ENCODE measurements at places on chromosomes 6 and 20.
A peak's percentile ranks its signal among the peaks of the same experiment; 100 is the strongest.

GRCh38 chr6:36129941-36130666, at the start of gene MAPK13:
Gene MAPK13 (plus strand): TSS chr6:36130513. CDS start chr6:36130583, 70 bp downstream.
- H3K4me1 ChIP-seq = peaks cover 31% of the 10 kb centered on the region
- H3K27me3 ChIP-seq = peaks cover 12% of the 10 kb centered on the region

GRCh38 chr20:54596651-54597050, 121.3 kb downstream of the DOK5 start:
- H3K4me1 ChIP-seq = no peaks in the 10 kb centered on the region
- H3K27me3 ChIP-seq = peaks cover 5% of the 10 kb centered on the region
- no peak overlapping the region for H3K27ac ChIP-seq
- no peak overlapping the region for H3K4me3 ChIP-seq

- no peaks in the 10 kb centered on the region for H3K27me3 ChIP-seq
- H3K27ac ChIP-seq = no peak overlapping the region
- H3K4me3 ChIP-seq = no peak overlapping the region
- DNase-seq = no peak
Observed at GRCh38 chr20:13402171-13402760, 181.2 kb downstream of the ISM1 start.

- H3K36me3 ChIP-seq = no peaks in the 10 kb centered on the region
- H3K27ac ChIP-seq = peak overlapping the region; percentile 13
- peaks cover 49% of the 10 kb centered on the region for H3K4me1 ChIP-seq
- no peaks in the 10 kb centered on the region for H3K27me3 ChIP-seq
- DNase-seq = no peak
Observed at GRCh38 chr6:15358579-15359327, 112.9 kb downstream of the JARID2 start.

DNA sequence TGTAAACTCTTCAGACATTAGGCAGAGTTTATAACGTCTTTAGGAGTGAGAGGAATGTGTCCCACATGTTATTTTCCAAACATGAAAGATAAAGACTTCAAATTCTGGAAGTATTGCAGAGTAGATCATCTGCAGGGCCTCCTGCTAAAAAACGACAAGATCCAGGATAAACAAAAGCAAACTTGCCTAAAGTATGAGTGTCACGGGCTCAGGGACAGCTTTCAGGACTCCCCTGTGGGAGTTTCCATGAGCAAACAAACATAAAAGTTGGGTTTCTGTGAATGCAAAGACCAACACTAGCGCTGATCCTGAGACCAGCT, 76.9 kb downstream of the TXNDC5 start:
- DNase-seq = no peak
- no peak overlapping the region for H3K4me3 ChIP-seq
- H3K36me3 ChIP-seq = no peaks in the 10 kb centered on the region
- no peaks in the 10 kb centered on the region for H3K27me3 ChIP-seq
- no peaks in the 10 kb centered on the region for H3K4me1 ChIP-seq
- H3K27ac ChIP-seq = no peak overlapping the region

GRCh38 chr6:45718871-45719270, 296.8 kb downstream of the CLIC5 start:
- peaks cover 29% of the 10 kb centered on the region for H3K27me3 ChIP-seq
- H3K27ac ChIP-seq = no peak overlapping the region
- H3K4me3 ChIP-seq = no peak overlapping the region
- no peaks in the 10 kb centered on the region for H3K36me3 ChIP-seq
- peaks cover 20% of the 10 kb centered on the region for H3K4me1 ChIP-seq

DNA sequence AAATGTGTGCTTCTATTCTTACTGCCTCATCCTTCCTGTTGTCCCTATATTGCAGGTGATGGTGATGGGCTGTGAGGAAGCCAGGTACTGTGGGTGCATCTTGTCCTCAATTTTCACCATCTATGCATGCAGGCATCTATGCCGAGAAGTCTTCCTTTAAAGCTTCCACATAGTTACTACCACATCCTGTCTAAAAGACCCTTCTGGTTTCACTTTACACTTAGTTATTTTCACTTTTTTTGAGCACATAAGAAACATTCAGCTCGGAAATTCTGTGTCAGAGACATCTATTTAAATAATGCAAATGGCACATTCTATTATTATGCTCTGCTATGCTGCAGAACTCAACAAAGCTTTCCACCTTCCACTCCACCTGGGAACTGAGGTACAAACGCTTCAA, 28.2 kb upstream of the FABP7 start:
- H3K27ac ChIP-seq = no peak overlapping the region
- H3K27me3 ChIP-seq = no peaks in the 10 kb centered on the region

DNA sequence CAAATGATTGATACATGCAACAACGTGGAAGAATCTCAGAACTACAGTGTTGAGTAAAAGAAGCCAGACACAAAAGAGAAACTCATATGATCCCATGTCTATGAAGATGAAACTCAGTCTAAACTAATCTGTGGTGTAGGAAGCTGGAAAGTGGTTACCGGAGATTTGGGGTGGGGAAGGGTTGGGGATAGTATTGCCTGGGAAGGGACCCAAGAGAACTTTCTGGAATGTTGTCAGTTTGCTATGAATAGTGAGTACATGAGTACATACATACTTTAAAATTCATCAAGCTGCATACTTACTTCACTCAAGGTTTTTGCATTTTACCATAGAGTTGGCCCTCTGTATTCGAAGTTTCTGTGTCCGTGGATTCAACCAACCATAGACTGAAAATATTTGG, 106.0 kb downstream of the SAMD5 start:
- H3K27ac ChIP-seq = no peak overlapping the region
- no peaks in the 10 kb centered on the region for H3K4me1 ChIP-seq

GRCh38 chr6:140388192-140388802, 1013.8 kb upstream of the CITED2 start:
- no peak overlapping the region for H3K27ac ChIP-seq
- H3K4me3 ChIP-seq = no peak overlapping the region
- H3K27me3 ChIP-seq = no peaks in the 10 kb centered on the region
- no peak for DNase-seq
- H3K36me3 ChIP-seq = no peaks in the 10 kb centered on the region

- H3K4me3 ChIP-seq = no peak overlapping the region
- H3K27me3 ChIP-seq = no peaks in the 10 kb centered on the region
- no peaks in the 10 kb centered on the region for H3K36me3 ChIP-seq
- H3K27ac ChIP-seq = no peak overlapping the region
- H3K4me1 ChIP-seq = no peaks in the 10 kb centered on the region
- DNase-seq = no peak
Observed at GRCh38 chr6:7324520-7324919, 11.5 kb upstream of the SSR1 start.

DNA sequence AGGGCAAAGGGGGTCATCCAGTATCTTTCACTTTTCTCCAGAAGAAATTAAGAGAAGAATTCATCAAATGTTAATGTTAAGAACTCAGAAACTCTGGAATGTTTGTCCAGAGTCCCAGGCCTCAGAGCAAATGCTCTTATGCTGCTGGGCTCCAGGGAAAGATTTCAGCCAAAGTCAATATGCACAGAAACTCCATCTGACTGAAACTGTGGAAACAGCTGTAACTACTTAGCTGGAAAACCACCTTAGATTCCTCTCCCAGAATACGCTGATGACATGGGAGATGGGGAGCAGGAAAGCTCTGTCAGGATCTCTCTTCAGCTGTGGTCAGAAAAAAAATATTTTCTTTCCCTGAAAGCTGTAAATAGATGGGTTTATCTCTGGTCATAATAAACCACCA, 559.6 kb downstream of the RFPL4B start:
- no peaks in the 10 kb centered on the region for H3K27me3 ChIP-seq
- peaks cover 13% of the 10 kb centered on the region for H3K4me1 ChIP-seq
- no peak overlapping the region for H3K4me3 ChIP-seq
- peaks cover 7% of the 10 kb centered on the region for H3K36me3 ChIP-seq
- H3K27ac ChIP-seq = no peak overlapping the region

- H3K4me1 ChIP-seq = peaks cover 22% of the 10 kb centered on the region
- no peaks in the 10 kb centered on the region for H3K27me3 ChIP-seq
- no peaks in the 10 kb centered on the region for H3K36me3 ChIP-seq
- H3K27ac ChIP-seq = peak overlapping the region; percentile 95
- H3K4me3 ChIP-seq = peak overlapping the region; percentile 92
Observed at GRCh38 chr6:80003826-80004172, 650 bp upstream of the TTK start.

- peaks cover 30% of the 10 kb centered on the region for H3K36me3 ChIP-seq
- H3K27ac ChIP-seq = no peak overlapping the region
- H3K27me3 ChIP-seq = no peaks in the 10 kb centered on the region
- H3K4me3 ChIP-seq = no peak overlapping the region
- peak; percentile 18 for DNase-seq
Observed at GRCh38 chr6:89834884-89835792, 5.5 kb downstream of the CASP8AP2 start.

- H3K4me1 ChIP-seq = peaks cover 29% of the 10 kb centered on the region
- no peak overlapping the region for H3K4me3 ChIP-seq
- no peaks in the 10 kb centered on the region for H3K27me3 ChIP-seq
- no peaks in the 10 kb centered on the region for H3K36me3 ChIP-seq
- no peak overlapping the region for H3K27ac ChIP-seq
Observed at GRCh38 chr20:31837896-31838397, 7.5 kb downstream of the FOXS1 start.

GRCh38 chr20:49448917-49449316, 33.6 kb downstream of the KCNB1 start:
- DNase-seq = no peak
- no peaks in the 10 kb centered on the region for H3K36me3 ChIP-seq
- H3K4me3 ChIP-seq = no peak overlapping the region

- peaks cover 6% of the 10 kb centered on the region for H3K27me3 ChIP-seq
- no peak overlapping the region for H3K4me3 ChIP-seq
- H3K27ac ChIP-seq = no peak overlapping the region
- no peaks in the 10 kb centered on the region for H3K36me3 ChIP-seq
- no peaks in the 10 kb centered on the region for H3K4me1 ChIP-seq
Observed at GRCh38 chr6:57267586-57268293, 45.6 kb upstream of the RAB23 start.

DNA sequence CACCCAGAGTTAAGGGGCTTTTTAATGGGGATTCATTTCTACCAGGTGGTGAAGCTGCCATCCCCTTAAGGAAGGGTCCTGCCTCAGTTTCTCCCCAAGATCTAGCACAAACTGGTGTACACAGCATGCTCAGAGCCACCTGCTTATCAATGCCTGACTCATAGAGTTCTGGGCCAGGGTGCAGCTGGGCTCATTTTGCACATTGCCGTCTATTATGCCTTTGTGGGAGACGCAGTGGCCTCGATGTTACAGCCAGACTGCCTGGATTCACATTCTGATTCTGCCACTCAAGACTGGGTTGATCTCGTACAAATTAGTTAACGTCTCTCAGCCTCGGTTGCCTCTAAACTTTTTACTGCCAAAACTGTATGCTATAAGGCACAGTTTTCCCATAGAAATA, 365.7 kb downstream of the ZFAND3 start:
- no peak for DNase-seq
- H3K27ac ChIP-seq = no peak overlapping the region
- no peak overlapping the region for H3K4me3 ChIP-seq
- H3K27me3 ChIP-seq = peaks cover 4% of the 10 kb centered on the region

DNA sequence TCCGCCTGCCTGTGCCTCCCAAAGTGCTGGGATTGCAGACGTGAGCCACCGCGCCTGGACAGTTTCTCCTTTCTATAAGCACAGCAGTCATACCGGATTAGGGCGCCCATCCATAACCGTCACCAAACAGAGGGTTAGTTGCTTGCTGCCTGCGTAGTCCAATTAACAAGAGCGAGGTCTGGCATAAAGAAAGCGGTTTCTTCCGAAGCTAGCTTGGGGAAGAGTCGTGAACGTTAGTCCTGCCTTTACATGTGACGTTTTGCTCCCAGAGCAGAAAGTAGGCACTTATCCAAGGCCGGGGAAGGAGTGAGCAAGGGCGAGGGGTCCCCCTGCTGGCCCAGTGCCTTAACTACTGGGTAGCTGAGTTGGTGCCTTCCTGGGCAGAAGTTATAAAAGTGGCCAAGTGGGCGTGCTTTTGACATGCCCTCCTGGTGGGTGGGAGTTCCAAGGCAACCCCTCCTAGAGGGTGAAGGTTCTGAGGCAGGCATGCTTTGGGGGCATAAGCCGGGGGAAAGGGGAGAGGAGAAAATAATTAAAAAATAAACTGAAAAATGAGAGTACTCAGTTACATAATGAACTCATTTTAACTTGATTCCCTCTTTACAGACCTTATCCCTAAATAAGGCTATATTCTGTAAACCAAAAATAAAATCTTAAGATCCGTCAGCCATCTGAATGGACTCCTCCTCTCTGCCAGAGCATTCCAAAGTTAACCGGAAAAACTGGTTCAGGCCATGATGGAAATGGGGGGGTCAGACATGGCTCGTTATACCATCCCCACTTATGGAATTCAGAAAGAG, 88.0 kb downstream of the FAM217A start:
- peak; percentile 85 for DNase-seq
- H3K27me3 ChIP-seq = no peaks in the 10 kb centered on the region
- peak overlapping the region; percentile 92 for H3K27ac ChIP-seq
- H3K4me1 ChIP-seq = peaks cover 35% of the 10 kb centered on the region

Data from type B pancreatic cell (in vitro differentiated cells).